ENCODE measurements at places on chromosomes 13 and 19.

GRCh38 chr13:96080676-96081075, 9.2 kb upstream of the HS6ST3 start:
- DNase-seq, result no peak

- peak; percentile 93 for DNase-seq
These were observed 13.0 kb downstream of the TMEM160 start for GRCh38 chr19:47035127-47036096.

- no peak for DNase-seq
These were observed 9.0 kb downstream of the SLC27A1 start for GRCh38 chr19:17479325-17479791.

DNA sequence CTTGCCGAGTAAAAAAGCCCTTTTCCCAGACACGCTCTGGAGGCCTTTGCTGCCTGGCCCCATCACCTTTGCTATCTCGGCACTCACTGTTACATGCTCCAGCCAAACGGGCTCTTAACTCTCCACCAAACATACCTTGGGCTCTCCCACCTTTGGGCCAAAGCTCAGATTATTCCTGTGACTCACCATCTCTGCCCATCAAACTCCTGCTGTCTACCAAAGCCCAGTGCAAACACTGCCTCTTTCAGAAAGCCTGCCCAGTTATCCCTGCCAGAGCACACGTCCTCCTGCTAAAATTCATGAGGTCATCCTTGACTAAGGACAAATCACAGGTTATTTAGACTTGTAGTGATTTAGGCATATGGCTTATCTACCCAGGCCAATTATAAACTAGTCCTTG, 48.1 kb upstream of the SERPINE3 start:
- no peak for DNase-seq

- no peak for DNase-seq
These were observed 534 bp upstream of the GEMIN7 start for GRCh38 chr19:45078390-45079062.

- no peak for DNase-seq
These were observed 37.8 kb upstream of the ONECUT3 start for GRCh38 chr19:1715540-1715939.

DNA sequence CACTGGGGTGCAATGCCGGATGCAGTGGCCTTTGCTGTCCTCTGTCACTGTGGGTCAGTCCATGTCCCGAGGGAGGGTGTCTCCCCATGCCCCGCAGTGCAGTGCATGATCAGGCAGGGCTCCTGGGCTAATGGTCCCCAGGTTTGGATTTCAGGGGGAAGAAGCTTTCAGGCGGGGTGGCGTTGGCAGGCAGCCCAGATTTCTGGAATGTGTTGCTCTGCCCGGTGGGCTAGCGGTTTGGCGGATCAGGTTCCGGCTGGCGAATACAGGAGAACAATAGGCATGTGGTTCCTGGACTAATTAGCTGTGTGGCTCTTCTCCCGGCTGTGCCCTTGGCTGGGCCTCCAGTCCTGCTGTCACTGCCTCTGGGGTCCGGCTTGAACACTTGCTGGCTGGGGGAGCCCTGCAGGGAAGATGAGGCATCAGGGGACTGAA, 141.3 kb downstream of the FGF9 start:
- DNase-seq, result no peak

DNA sequence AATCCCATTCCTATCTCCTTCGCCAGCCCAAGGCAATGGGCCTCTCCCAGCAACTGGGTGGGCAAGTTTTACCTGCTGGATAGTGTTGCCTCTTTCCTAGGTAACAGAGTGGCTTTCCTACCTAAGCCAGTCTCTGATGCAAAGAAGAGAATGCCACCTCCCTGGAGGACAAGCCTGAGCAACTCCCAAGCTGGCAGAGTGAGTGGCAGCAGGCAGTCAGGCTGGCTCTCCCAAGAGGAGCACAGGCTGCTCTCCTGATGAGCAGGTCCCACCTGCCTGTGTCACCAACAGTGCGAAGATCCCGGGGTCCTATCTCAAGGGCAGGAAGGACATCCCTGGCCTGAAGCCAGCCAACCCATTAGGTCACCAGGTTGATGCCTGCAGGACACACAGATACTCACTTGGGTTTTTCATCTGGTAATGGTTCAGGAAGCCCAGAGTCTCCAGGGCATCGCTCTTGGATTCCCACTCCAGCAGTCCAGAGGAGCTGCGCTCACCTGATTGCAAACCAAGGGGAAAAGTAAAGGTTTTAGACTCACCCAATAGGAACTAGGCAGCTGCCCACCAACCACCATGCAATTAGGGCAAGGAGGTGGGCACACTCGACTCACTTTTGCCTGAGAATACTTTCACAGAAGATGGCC, 5.5 kb upstream of the ECH1 start:
- no peak for DNase-seq

DNA sequence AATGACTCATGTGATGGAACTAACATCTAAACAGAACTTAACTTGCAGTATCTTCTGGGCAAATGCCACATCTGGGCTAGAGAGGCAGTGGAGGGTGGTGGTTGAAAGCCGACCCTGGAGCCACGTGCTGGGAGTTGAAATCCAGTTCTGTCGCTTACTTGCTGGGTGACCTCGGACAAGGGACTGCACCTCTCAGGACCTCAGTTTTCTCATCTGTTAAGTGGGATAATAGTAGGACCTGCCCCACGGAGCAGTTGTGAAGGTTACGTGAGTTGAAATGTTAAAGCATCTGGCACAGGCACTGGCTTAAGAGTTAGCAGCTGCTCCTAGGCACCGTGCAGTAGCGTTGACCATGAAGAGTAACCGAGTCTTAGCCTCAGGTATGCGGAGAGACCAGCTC, 76.1 kb downstream of the SIPA1L3 start:
- DNase-seq, result no peak

- DNase-seq, result no peak
These were observed 6.0 kb downstream of the PNMA8B start for GRCh38 chr19:46489445-46490272.

DNA sequence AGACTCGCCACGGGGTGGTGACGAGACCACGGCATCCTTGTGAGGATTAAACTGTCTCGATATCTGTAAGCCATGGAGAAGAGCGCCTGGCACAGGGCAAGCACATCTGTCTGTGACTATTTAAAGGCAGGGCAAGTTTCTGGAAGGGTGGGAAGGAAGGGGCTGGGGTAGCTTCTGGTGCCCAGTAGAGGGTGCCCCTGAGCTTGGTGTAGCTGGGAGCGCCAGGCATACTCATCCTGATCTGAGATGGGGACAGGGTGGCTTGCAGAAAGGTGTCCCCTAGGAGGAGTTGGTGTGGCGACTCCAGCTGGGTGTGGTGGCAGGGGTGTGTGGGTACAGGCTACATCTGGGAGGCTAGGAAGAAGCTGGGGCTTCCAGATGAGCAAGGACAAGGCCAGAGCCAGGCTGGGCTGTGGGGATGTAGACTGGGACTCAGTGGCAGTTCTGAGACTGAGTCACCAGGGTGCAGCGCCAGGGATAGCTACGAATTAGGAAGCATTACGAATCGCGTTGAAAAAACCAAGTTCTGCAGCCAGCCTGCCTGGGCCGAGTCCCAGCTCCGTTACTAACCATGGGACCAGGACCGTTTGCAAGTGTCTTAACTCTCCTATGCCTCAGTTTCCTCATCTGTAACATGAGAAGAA, 23.1 kb upstream of the ASPDH start:
- no peak for DNase-seq

- DNase-seq, result no peak
These were observed 163.0 kb upstream of the TMTC4 start for GRCh38 chr13:100837631-100838030.

DNA sequence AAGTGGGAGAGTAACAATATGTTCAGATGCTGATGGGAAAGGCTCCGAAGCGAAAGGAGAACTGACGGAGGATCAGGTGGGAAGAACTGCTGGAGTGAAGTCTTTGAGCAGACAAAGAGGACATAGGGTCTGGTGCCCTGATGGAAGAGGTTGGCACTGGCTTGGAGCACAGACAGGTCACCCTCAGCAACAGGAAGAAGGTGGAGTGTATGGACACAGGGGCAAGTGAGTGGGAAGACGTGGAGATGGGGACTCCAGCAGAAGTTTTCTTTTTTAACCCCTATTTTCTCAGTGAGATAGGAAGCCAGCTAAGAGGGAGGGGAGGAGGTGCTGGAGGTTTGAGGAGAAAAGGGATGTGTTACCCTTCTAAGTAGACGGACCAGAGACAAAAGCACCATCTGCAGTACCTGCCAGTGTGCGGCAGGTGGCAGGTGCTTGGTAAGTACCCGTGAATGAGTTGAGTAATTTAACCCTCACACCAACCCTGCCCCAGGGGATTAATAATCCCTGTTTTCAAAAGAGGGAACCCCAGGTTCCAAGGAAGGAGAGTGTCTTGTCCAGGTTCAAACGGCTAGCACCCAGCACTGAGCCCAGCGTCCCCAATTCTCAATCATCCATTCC, 11.2 kb downstream of the HAS1 start:
- DNase-seq, result peak; percentile 50

DNA sequence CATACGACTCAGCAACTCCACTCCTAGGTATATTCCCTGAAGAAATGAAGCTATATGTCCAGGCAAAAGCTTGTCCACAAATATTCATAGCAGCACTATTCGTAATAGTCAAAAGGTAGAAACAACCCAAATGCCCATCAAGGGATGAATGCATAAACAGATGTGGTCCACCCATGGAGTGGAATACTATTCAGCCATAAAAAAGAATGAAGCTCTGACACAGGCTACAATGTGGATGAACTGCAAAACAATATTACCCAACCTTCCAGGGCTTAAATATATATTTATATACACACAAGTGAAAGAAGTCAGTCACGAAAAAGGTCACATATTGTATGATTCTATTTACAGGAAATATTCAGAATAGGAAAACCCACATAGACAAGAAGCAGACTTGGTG, 19.7 kb downstream of the RFX2 start:
- no peak for DNase-seq

DNA sequence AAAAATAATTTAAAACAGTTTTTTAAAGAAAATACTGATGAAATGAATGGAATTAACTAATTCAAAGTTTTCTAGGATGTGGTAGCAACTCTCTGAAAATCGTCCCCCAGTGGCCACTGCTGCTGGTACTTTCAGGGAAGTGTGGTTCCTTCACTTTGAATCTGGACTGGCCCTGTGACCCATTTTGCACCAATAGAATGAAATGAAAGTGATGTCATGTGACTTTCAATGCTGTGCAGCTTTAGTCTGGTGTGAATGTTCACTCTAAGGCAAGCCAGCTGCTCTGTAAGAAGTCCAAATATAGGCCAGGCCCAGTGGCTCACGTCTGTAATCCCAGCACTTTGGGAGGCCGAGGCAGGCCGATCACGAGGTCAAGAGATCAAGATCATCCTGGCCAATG, 26.4 kb upstream of the HNRNPA1L2 start:
- DNase-seq, result peak; percentile 16

- DNase-seq, result no peak
These were observed 127.2 kb upstream of the GJB6 start for GRCh38 chr13:20359335-20359734.

GRCh38 chr19:53357821-53358581, 7.5 kb upstream of the ZNF525 start:
- DNase-seq, result no peak

- no peak for DNase-seq
These were observed 116.5 kb downstream of the SLITRK1 start for GRCh38 chr13:83765796-83766195.

DNA sequence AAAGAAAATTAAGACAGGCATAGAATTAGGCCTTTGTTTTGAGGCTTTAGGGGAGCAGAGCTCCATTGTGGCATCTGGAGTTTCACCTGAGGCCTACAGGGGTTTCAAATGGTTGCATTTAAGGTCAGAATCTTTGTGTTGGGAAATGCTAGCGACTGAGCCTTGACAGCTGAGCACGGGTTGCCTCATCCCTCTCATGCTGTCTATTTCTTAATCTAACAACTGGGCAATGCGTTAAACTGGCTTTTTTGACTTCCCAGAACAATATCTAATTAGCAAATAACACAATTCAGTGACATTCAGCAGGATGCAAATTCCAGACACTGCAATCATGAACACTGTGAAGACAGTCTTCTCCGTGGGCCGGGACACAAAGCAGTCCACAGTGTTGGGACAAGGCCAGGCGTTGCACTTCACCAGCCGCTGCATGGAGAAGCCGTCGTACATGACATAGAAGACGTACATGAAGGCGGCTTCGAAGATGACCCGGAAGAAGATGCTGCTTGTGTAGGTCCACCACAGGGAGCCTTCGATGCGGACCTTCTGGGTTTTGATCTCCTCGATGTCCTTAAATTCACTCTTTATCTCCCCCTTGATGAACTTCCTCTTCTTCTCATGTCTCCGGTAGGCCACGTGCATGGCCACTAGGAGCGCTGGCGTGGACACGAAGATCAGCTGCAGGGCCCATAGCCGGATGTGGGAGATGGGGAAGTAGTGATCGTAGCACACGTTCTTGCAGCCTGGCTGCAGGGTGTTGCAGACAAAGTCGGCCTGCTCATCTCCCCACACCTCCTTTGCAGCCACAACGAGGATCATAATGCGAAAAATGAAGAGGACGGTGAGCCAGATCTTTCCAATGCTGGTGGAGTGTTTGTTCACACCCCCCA, 3.8 kb downstream of the GJB2 start:
- DNase-seq, result no peak

DNA sequence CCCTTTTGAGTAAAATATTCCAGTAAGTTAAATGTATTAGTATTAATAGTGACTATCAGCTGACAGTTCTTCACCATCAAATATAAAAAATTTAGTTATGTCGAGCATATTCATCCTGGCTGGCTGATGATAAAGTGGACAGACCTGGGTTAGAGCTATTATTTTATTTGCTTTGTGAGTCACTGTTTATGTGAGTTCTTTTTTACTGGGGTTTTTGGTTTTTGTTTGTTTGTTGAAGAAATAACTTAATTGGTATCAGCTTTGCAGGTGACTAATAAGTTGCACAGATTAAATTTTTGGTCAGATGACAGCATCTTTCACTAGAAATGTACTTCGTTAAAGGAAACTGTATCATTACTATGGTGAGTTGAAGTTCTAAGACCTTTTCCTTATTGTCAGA, 224.7 kb downstream of the GGACT start:
- DNase-seq, result no peak

GRCh38 chr13:58804832-58805231, 1173.3 kb downstream of the PCDH17 start:
- DNase-seq, result no peak

DNA sequence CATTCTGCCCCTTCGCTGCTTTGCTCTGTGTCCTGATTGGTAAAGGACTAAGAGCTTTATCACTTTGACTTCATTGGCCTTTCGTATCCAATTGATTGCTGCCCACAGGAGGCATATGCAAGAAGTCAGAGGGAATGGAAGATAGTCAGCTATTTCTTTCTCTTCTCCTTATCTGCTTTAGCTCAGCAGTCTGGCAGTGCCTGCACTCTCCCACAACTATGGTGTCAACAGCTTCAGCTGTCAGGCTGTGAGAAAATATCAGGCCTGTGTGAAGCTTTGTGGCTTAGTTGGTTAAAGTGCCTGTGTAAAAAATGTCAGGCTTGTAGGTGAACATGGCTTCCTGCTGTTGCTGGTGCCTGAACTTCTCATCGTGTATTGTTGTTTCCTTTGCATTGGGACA, 243.0 kb downstream of the PCDH17 start:
- no peak for DNase-seq

- DNase-seq, result no peak
These were observed 183.4 kb upstream of the NBEA start for GRCh38 chr13:34758628-34759027.

DNA sequence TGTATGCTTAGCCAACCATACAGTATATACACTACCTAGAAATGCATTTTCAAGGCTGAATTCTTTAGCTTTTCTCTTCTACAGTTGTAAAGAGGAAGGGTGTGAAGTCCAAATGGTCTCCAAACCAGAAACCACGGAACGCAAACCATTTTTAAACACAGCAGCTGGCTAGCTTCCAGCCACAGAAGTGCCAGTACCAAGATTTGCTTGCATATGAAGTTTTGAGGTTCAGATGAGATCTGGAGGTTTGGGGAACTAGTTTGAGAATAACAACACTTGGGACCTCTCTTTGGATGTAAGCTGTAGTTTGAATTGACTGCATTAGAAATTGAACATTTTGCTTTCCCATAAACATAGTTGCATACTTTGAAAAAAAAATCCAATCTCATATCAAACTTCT, 1243.5 kb downstream of the EFNB2 start:
- no peak for DNase-seq
